ENCODE measurements at places on chromosomes 3 and 15.

DNA sequence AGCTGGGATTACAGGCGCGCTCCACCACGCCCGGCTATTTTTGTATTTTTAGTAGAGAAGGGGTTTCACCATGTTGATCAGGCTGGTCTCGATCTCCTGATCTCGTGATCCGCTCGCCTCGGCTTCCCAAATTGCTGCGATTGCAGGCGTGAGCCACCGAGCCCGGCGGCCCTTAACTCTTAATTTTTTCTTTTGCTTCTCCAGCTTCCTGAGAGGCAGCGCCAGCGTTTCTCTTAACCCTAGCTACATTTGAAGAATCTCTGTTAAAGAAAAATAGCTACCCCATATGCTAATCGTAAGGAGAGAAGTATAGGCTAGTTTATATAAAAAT lies 465 bp upstream of the GK5 start:
- no peak for DNase-seq

DNA sequence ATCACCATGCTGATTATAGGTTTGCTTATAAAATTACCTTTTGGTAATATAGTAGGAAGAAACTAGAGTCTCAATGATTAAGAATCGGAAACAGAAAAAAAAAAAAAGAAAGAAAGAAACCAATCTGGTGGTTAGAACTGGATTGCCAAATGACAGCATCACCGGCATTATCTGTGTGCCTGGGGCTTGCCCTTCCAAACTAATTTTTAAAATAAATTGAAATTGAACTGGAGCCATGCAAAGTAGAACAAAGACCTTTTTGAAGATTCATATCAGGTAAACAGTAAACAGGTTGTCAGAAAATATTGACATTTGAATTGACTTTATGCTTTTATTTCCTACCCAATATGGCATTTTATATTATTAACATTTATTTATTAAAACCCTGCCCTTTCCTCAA lies 11.2 kb upstream of the CPB1 start:
- DNase-seq: no peak

- DNase-seq: no peak
These were observed 328.4 kb upstream of the DPH6 start for GRCh38 chr15:35874260-35874905.

DNA sequence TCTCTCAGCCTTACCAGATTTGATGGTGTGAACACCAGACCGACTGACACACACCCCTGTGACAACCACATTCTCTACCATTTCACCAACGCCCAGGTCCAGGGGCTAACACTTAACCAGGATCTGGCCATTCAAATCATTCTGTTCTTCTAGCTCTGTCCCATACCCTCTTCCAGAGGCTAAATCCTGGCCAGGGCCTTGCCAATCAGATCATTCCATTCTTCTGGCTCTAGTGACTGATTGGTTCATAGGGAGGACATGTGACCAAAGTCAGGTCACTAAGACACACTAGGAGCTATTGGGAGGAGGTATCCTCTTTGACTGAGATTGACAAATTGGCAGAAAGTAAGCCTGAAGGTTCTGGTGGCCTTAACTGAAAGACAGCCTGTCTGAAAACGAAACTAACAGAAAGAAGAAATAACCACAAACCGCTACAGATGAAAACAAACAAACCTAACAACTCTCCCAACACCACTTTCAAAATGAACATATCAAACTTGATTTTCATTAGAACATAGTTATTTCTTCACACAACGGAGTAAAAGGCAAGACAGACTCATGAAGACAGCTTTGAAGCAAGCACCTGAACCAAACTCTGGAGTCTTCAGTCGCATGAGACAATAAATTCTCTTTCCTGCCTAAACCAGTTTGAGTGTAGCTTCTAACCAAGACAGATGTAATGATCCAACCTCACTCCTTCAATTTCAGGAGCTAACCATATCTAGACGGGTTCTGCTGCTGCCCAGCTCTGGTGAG lies 68.5 kb downstream of the TRANK1 start:
- DNase-seq: no peak

DNA sequence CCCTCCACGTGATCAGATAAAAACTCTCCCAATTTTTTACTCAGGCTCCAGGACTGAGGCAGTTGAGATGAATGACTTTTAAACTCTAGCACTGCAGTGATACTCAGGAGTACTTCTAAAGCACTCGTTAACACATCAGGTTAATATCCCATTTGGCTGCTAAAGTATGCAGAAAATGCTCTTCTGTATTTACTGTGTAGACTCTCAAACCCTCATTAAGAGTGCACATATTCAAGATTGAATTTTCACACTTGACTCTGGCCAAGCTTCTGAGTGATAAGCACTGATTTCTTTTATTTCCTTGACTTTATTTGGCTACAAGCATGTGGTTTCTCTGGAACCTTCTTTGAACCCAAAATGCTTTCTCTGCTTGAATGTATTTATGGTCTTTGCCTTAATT lies 392.3 kb upstream of the NECTIN3 start:
- DNase-seq: no peak

DNA sequence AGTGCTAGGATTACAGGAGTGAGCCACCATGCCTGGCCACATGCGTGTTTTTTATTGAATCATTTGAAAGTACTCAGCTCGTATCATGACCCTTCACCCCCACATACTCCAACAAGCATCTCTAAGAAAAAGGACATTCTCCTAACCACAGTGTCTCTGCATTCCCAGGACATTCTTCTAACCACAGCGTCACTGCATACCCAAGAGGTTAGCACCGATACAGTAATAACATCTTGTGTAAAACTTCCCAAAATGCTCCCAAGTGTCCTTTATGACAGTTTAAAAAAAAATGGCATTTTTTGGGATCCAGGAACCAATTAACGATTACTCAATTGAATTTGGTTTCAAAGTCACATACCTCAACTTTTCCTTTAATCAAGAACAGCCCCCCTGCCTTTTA lies 39.6 kb downstream of the FLNB start:
- DNase-seq: no peak

DNA sequence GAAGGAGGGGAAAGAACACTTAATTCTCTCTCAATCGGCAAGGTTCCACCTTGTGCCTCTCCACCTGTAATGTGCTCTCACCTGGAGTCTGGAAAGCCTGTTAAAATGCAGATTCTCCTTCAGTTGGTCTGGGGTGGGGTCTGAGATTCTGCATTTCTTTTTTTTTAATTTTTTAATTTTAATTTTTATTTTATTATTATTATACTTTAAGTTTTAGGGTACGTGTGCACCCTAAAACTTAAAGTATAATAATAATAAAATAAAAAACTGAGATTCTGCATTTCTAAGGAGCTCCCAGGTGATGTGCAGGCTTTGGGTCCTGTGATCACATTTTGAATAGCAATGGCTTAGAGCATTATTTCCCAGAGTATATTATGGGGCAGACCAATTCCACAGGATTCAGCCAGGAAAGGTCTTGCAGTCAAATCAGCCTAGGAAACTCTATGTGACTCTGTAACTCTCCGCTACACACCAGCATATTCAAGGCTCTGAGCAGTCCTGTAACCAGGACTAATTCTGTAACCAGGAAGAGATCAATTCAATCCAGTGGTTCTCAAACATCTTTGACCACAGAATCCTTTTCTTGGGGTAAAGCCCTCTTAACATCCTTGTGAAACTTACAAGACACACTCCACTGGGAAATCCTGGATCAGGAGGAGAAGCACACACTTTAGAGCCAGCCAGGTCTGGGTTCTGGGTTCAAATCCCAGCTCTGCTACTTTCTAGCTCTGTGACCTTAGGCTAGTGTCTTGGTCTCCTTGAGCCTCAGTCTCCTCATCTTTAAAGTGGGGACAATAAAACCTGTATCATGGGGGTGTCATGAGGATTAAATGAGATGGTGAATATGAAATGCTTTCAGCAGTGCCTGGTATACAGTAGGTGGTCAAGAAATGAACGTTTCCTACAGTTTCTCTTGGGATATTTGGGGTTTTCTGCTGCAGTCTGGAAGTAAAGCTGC lies 62.3 kb upstream of the SEC13 start:
- DNase-seq: no peak

DNA sequence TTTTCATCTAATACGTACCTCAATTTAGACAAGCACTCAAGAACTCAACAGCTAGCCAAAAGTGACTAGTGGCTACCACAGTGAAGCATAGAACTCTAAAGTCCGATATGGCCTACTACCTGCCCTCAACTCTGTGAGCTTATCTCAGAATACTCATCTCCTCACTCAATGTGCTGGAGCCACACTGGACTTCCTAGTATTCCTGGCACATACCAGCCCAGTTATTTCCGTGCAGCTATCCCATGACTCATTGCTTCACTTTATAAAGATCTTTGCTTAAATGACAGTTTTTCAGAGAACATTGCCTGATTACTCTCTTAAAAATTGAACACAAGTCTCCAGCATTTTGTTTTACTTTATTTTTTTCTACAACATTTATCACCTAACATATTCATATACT lies 524.7 kb downstream of the PYDC2 start:
- DNase-seq: no peak

DNA sequence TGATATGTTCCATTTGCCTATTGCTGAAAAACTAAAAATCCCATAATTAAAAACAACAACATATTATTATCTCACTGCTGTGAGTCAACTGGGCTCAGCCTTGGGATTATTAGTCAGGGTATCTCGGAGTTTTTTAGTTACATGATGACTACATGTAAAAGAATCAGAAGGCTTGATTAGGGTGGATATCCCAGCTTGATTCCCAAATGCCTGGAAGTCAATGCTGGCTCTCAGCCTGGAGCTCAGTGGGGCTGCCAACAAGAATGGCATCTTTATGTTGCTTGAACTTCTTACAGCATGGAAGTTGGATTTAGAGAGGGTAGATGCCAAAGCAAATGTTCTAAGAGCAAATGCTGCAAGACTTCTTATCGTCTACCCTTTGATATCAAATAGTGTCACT lies 278.5 kb downstream of the PLOD2 start:
- no peak for DNase-seq

DNA sequence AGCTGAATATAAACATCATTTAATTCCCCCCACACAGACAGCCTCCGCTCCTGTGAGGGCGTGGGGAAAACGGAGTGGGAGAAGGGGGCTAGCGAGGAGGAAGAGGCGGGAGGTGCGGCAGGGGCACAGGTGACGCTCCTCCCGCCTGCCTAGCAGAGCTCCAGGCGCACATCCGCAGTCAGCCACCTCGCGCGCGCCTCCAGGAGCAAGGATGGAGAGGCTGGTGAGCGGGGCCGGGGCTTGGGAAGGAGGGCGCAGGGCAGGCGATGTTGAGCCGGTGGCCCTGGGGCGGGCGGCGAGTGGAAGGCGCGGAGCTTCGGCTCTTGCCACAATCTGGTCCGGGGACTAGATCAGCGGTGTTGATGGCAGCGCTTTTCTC lies at the start of gene CD200:
Gene CD200, plus strand, starts transcription at position 155 of the 379 bp plus-strand sequence. Its CDS starts 57 bp downstream, at position 212.
- peak; percentile 48 for DNase-seq

DNA sequence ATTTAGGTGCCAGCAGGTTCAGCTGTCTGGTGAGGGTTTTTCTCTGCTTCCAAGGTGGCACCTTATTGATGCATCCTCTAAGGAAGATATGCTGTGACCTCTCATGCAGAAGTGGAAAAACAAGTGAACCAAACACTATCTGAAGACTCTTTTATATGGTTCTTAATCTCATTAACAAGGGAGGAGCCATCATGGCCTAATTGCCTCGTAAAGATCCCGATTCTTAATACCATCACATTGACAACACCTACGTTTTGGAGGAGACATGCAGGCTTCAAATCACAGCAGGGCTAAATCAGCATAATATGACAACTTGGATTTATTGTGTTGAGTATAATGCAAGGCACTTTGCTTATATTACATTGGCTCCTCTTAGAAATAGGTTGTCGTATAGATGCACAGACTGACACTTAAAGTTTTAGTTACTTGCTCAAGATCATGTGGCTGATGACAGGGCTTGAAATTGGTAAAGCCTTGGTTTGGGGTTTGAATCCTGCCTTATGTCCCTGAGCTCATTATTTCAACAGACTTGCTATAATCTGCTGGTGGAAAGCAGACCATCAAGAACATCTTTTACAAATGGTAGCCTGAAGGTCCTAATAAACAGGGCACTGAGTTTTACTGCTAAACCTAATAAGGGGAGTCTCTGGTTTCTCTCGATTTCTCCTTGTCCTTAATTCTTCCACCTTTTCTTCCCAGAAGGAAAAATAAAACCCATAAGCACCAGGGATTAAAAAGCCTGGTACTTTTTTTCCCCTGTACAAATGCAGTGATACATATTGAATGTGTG lies 88.2 kb downstream of the PTPRG start:
- DNase-seq: no peak

GRCh38 chr3:197297476-197298340 lies 704 bp downstream of the DLG1 start:
- DNase-seq: peak; percentile 90

- no peak for DNase-seq
These were observed 31.6 kb upstream of the CERS3 start for GRCh38 chr15:100560323-100560722.

DNA sequence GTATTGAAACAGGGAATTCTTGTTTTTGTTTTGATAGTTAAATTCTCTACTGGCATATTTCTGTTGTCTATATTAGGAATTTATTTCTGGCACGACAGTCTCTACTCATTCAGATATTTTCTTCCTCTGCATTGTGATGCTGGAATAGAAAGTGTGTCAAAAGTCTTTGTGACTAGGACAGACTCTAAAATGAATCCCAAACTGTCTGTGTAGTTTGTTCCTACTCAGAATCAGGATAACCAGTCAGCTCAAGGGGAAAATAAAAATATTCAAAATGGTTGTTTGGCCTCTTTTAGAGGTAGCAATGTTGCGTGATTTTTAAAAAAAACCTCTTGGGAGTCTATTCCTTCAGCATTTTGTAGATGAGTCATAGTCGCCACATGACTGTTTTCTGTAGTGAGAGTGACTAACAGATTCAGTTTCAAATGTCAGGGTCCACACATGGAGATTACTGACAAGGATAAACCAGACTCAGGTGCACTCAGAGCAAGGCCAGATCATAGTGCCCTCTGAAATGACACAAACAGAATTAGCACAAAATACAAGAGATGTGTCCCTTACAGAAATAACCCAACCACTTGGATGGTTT lies 13.1 kb downstream of the SLC7A14 start:
- peak; percentile 14 for DNase-seq

DNA sequence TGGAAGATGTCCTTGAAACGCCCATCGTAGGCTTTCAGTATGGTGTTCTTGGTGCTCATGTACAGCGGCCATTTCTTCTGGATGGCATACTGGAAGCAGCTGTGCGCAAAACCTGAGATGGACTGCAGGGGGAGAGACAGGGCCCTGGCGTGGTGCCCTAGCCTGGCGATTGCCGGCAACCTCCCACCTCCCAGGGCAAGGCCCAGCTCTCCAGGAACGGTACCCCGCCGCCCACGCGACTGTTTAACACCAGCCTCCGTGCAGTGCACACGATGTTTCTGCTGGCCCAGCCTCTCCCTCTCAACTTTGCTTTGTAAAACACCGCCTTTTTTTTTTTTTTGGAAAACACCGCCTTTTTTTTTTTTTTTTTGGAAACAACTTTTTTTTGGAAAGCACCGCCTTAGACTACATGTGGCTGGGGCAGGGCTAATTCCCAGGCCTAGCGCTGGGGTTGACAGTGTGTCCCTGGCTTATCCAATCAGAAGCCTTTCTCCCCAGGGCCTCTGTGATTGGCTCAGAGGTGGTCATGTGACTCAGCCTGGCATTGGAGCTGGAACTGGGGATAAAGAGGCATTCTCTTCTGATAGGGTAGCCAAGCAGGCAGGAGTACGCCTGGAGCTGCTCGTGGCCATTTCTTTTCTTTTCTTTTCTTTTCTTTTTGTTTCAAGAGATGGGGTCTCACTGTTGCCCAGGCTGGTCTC lies 14.7 kb downstream of the IDH2 start:
- no peak for DNase-seq

GRCh38 chr3:27208961-27209616 lies 160.1 kb downstream of the NEK10 start:
- DNase-seq: no peak

- no peak for DNase-seq
These were observed 199.3 kb upstream of the BCL6 start for GRCh38 chr3:187944390-187945179.
